ENCODE measurements at places on chromosomes 11 and 22.

- DNase-seq: no peak
These were observed 37.3 kb upstream of the SLC22A12 start for GRCh38 chr11:64553554-64554201.

- no peak for DNase-seq
These were observed 48.8 kb downstream of the ENDOD1 start for GRCh38 chr11:95138448-95138847.

DNA sequence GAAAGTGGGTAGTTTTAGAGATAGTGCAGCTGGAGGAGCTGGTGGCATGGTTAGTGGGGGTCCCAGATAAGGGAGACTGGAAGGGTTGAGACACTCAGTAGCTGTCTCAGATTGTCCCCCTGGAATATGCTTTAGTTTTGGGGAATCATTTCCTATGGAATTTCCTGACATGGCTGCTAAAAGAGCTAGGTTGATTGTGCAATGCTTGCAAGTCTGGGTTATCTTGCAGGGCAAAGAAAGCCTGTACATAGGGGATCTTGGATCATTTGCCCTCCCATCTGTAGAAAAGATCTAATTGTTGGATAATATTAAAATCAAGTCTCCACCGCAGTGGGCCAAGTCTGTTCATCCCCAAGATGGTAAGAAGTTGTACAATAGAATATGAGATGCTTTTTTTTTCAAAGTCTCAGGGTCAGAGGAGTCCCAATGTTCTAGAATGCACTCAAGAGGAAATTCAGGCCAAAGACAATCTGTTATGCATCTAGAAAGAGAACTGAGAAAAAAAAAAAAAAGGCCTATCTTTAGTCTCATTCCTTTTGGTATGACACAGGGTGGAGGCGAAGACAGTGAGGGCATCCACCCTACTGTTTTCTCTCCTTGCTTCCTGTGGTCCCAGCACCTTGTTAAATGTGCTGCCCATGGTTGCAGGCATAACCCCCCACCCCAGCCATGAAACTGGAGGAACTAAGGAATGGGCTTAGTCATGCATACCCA lies 20.2 kb downstream of the MS4A6E start:
- DNase-seq: no peak

GRCh38 chr11:34161812-34162492 lies 56.5 kb downstream of the NAT10 start:
- no peak for DNase-seq

DNA sequence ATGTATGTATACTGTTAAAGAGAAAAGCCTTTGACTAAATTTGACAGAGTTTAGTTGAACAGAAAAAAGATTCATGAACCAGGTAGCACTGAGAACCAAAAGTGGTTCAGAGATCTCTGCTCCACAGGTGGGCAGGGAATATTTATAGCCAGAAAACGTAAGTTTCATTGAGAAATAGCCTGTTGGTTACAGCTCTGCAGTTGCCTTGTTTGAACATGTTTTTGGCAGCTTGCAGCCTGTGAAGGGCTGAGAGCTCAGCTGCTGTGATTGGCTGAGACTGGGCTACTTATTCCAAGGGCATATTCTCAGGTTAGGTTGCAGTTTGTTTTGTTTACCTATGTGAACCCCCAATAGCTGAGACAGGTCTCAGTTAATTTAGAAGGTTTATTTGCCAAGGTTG lies 13.5 kb upstream of the ZNF74 start:
- no peak for DNase-seq

DNA sequence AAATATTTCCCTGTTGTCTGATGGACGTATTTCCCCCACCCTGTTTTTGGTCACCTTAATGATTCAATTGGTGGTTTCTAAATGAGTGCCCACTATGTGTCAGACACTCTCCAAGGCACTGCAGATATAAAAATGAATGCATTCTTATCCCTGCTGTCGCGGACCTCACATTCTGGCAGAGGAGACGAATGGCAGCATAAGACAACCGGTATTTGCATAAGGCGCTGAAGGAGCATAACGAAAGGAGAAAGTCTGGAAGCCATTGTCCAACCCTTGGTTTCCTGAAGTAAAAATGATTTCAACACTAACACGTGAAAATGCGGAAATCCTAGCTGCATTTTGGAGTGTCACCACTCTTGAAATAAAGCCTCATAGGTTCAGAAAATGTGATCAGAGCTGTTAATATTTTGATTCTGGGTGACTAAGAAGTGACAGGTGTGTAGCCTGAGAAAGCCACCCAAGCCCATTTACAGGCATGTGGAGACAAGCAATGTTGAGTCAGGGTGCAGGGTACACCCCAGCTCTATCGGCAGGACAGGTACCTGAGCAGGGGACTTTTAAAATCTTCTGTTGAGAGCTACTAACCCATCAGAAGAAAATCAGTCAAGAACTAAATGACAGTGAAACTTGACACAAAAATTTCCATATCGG lies 10.1 kb upstream of the GAB2 start:
- DNase-seq: no peak

GRCh38 chr11:61008971-61009370 lies 37.5 kb downstream of the CD6 start:
- no peak for DNase-seq

- no peak for DNase-seq
These were observed 93.5 kb downstream of the ME3 start for GRCh38 chr11:86578727-86579405.

DNA sequence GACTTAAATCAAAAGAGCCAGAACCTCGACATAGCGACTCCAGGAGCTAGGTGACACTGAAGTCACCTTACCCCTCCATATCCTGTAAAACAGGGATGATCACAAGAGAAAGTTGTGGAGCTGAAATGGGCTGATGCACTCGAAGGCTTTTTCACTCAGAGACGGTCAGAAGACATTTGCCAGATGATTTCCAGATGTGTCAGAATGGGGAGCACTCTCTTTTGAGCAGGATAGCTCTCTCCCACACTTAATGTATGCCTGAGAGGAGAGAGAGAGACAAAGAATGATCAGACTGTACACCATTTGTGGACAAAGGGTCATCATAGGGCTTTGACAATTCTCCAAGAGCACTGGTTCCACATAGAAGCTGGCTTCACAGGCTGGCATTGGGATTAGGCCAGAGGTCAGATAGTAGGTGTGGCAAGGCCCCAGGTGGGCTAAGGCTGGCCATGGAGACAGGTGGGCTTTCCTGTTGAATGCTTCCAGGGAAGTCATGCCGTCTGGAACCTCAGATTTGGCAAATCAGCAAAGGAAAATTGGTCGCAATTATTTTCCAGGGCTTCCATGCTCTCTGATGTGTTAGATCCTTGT lies 42.3 kb upstream of the ETS1 start:
- no peak for DNase-seq

- DNase-seq: no peak
These were observed 7.5 kb downstream of the POU2AF3 start for GRCh38 chr11:111305876-111306275.

DNA sequence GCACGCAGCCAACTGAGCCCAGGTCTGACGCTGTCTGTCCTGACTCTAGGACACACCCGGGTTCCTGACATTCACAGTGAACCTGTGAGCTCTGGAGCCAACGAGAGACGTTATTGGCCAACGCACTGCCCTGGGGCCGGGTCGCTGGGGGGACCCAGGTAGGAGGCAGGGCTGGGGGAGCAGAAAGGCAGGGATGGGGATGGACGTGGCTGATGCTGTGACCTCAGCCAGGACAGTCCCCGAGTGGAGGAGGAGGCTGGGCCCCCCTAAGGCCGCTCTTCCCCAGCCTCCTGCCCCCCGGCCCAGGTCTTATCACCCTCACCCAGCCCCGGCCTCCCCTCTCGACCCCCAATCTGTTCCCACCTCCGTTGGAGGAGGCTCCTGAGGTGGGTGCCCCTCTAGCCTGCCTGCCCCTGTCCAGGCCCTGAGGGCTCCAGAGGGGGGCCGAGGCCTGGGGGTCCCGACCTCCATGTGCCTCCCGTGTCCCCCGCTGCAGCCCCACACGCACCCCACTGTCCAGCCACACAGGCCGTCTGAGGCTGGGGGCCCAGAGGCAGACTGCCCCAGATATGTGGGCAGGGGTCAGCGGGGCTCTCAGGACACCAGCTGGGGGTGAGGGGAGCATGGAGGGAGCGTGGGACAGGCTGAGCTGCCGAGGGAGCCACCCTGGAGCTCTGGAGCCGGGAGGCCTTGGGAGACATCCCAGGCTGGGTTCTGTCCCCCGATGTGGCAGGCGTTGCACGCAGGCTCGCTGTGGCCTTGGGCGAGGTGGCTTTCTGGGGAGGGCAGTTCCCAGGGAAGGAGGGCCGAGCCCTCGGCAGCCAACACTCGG lies 29.2 kb upstream of the MUC5AC start:
- no peak for DNase-seq

GRCh38 chr11:132620423-132620822 lies 911.9 kb downstream of the OPCML start:
- DNase-seq: no peak

DNA sequence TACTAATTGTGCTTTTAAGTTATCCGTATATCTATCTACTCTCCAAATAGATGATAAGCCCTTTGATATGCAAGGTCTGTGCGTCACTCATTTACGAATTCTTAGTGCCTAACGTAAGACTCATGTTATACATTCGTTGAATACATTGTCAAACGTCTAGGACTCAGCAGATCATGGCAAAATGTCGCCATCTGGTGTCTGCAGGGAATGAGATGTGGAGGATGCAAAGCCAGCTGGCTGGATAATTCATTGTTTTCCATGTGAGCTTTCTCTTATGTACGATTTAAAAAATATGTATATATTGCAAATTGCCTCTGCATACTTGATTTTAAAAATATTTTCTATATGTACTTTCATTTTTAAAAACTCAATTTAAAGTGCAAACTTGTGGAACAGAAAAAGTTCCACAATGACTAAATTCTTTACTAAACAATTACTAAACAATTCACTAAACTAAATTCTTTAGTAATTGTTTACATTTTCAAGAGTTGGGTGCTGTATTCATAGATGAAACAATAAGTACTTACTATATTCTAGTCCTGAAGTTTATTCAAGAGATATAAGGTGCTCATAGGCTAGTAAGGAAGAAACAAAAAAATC lies 33.8 kb downstream of the ZNF202 start:
- peak; percentile 51 for DNase-seq

- DNase-seq: no peak
These were observed 80.9 kb downstream of the FAM76B start for GRCh38 chr11:95708681-95709080.

GRCh38 chr11:130197386-130198035 lies 37.9 kb downstream of the ST14 start:
- no peak for DNase-seq

DNA sequence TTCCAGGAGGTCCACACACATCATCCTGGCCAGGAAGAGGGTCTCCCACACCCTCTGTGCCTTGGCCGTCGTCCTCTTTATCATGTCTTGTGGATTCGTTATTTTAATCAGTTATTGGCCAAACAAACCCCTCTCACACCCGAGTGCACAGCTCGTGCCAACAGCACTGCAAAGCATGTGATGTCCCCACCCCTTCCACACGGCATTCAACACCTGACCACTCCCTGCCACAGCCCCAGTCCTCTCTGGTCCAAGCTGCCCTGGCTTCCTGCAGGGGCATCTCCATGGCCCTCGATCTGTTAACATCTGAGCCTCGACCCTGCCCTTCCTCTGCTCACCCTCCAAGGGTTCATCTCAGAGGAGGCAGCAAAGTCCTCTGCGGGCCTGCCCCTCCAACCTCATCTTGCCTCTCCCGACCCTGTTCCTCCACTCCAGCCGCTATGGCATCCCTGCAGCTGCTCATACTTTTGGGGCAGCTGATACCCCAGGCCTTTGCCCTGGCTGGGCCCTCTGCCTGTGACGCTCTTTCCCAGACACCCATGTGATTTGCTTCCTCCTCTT lies 14.0 kb downstream of the MYEOV start:
- no peak for DNase-seq

- DNase-seq: no peak
These were observed 591.4 kb downstream of the ETS1 start for GRCh38 chr11:127995921-127996320.

DNA sequence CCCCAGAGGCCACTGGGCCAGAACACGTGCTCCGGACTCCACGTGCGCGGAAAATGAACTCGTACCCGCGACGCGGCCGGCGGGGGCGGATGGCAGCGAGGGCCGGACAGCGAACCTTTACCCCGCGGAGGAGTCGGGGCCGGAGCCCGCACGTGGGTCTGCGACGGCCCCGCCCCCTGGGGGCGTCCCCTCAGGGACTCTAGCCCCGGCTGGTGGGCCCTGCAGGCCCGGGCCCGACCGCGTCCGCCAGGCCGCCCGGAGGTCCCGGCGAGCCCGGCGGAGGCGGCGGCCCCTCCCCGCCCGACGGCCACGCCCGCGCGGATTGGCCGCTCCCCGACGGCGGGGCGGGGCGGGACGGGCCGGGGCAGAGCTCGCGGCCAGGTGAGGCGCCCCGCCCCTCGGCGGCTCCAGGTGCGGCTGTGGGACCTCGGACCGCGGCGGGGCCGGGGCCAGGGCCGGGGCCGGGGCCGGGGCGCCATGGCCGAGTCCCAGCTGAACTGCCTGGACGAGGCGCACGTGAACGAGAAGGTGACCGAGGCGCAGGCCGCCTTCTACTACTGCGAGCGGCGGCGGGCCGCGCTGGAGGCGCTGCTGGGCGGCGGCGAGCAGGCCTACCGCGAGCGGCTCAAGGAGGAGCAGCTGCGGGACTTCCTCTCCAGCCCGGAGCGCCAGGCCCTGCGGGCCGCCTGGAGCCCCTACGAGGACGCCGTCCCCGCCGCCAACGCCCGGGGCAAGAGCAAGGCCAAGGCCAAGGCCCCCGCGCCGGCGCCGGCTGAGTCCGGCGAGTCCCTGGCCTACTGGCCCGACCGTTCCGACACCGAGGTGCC lies at the start of gene FAM83F:
Gene FAM83F (plus strand): TSS at position 389 of the 827 bp plus-strand sequence. CDS start 89 bp downstream, at position 478.
- DNase-seq: peak; percentile 5

- DNase-seq: no peak
These were observed 2.3 kb downstream of the PRSS23 start for GRCh38 chr11:86802601-86803051.

DNA sequence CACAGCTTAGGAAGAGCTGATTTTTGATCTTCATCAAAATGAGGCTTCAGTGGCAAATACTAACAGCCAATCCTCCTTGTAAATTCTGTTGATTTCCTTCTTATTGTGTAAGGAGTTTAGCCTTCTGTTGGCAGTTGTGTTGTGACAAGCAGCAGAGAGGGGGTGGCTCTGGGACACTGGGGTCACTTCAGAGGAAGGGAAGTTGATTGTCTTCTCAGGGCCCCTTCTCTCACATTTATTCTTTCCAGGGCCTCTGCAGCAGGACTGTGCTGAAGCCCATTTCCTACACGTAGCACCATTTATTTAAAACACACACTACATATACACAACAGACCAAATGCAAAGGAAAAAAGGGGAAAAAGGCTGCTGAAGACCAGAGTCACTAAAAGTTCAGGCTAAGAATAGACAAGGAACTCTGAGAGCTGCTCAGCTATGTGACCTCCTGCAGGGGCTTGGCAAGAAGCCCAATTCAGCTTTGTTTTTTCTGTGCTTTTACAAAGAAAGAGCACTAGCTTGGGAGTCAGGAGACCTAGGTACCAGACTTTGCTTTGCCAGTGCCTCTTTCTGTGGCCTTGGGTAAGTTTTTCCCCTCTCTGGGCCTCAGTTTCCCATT lies 28.3 kb upstream of the UPB1 start:
- no peak for DNase-seq

- DNase-seq: no peak
These were observed 46.9 kb upstream of the SYT9 start for GRCh38 chr11:7204778-7205177.

GRCh38 chr22:20979243-20979809 lies 2.8 kb upstream of the LZTR1 start:
- DNase-seq: no peak
